ENCODE measurements at places on chromosomes 4 and X.

DNA sequence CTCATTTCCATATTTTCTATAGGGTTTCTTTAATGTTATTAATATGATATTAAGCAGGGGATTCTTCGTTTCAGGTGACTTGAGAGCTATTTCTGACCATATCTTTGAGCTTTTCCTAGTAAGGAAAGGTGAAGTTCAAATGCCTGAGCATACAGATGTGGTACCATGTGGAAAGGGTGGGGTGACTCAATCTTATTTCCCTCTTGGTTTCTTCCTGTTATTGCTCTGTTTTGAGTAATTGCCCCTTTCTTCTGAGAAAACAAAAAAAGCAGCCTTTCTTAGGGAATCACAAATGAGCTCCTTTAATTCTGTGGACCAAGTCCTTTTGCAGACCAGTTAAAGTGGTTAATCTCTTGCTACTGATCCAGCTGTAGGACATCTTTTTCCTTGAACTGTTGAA, 41.0 kb upstream of the AGA start:
- DNase-seq: no peak

- no peak for DNase-seq
These were observed 186.1 kb upstream of the LNX1 start for GRCh38 chr4:53777244-53777984.

- DNase-seq: no peak
These were observed 10.1 kb downstream of the ELF4 start for GRCh38 chrX:130100180-130100579.

DNA sequence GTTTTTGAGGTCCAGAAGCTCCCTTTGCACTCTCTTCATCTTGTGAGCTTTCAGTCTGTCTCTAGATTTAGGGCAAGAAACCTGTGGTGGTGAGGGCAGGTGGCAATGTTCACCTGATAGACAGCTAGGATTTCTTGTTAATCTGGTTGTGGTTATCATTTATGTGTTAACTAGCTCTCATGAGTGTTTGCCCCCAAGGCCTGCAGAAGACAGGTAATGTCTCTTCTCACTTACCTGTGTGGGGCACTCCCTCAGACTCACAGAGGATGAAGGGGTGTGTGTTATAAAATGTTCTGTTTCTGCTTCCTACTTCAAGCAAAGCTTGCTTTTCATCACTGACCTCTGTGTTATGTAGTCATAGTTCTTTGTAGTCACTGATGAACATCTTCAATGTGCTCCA, 17.8 kb downstream of the EGF start:
- no peak for DNase-seq

- no peak for DNase-seq
These were observed 1746.4 kb upstream of the PCDH7 start for GRCh38 chr4:28973587-28974350.

Data from type B pancreatic cell (in vitro differentiated cells).